ENCODE measurements at places on chromosomes 2 and 18.

GRCh38 chr2:16475586-16475985 lies 190.0 kb downstream of the CYRIA start:
- DNase-seq = no peak

- DNase-seq = no peak
Measured at GRCh38 chr2:62569907-62570841, 64.2 kb upstream of the TMEM17 start.

- DNase-seq = no peak
Measured at GRCh38 chr2:62974999-62975398, 75.6 kb upstream of the OTX1 start.

DNA sequence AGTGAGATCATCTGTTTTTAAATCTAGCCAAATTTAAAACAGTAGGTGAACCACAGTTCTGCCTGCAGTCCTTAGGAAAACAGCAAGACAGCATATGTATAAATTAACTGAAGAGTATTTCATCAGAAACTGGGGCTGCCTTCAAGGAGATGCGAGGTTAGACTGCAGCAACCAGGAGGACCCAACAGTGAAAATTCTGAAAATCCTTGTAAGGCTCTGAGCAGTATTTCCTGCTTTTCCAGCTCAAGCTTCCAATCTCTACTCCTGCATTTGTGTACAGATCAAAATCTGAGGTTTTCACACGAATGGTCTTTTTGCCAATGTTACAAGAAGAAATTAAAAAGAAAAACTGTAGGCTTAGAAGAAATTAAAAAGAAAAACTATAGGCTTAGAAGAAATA lies 43.7 kb downstream of the CERKL start:
- no peak for DNase-seq

DNA sequence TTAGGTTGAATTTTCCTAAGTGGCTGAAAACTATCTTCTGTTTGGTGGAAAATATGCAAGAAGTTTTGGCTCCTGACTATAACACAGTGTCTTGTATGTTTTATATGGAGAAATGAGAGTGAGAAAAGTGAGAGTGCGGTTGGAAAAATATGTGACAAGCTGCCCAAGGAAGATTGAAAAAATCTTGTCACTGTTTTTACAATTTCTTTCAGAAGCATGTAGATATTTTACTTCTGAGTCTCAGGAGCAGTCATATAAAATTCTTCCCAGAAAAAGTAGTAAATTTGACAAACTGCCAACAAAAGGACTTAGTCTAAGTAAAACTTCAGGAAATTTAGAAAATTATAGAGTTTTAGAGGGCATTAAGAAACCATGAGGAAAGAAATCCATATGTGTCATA lies 19.4 kb upstream of the RMND5A start:
- DNase-seq = no peak

Data from stimulated activated CD4-positive, alpha-beta T cell treated with anti-CD3 and anti-CD28 coated beads, Interleukin-1b, Interleukin-23, amount 100 ng/mL, for 1 hour (primary cell).